ENCODE measurements at places on chromosomes 13 and 19.

GRCh38 chr19:34187011-34187410 lies 14.7 kb downstream of the LSM14A start:
- H3K27ac ChIP-seq = no peak overlapping the region
- no peaks in the 10 kb centered on the region for H3K4me1 ChIP-seq
- DNase-seq = no peak
- H3K36me3 ChIP-seq = no peaks in the 10 kb centered on the region
- H3K27me3 ChIP-seq = no peaks in the 10 kb centered on the region

DNA sequence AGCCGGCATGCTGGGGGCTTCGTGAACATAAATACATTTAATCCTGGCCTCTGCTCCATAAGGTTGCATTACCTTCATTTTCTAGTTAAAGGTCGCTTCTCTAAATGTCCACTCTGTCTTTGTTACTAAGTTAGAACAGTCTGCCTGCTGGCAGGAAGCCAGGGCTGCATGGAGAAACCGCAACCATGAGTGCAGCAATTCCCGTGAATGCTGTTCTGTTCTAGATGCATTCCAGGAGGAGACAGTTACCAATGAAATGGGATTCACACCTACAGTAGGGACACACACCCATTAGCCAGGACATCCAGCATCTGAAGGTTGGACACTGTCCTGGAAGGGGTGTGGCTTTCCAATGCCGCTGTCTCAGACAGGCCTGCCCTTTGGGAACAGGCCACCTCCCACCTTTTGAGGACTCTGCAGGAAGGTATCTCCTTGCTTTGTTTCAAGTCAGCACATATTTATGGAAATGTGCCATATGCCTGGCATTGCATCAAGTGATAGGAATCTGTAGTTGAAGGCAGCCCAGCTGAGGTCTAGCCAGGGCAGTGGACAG lies 129.7 kb downstream of the SLC7A1 start:
- no peaks in the 10 kb centered on the region for H3K27me3 ChIP-seq
- H3K36me3 ChIP-seq = no peaks in the 10 kb centered on the region
- H3K4me1 ChIP-seq = no peaks in the 10 kb centered on the region
- peak; percentile 61 for DNase-seq
- no peak overlapping the region for H3K27ac ChIP-seq

GRCh38 chr19:33216198-33216830 lies 9.3 kb downstream of the SLC7A10 start:
- no peaks in the 10 kb centered on the region for H3K36me3 ChIP-seq
- H3K27me3 ChIP-seq = no peaks in the 10 kb centered on the region
- H3K27ac ChIP-seq = no peak overlapping the region
- no peaks in the 10 kb centered on the region for H3K4me1 ChIP-seq
- DNase-seq = peak; percentile 44
- no peak overlapping the region for H3K4me3 ChIP-seq

GRCh38 chr13:26021516-26021915 lies 30.3 kb downstream of the SHISA2 start:
- H3K4me3 ChIP-seq = no peak overlapping the region
- no peaks in the 10 kb centered on the region for H3K36me3 ChIP-seq
- DNase-seq = no peak
- no peak overlapping the region for H3K27ac ChIP-seq
- no peaks in the 10 kb centered on the region for H3K4me1 ChIP-seq
